ENCODE measurements at places on chromosomes 1 and 21. TPM values are rescaled to one million over a fixed set of nuclear protein-coding genes. Genes with fewer than 3 reads are reported as not detected.

Gene C1QA
- not detected for total RNA-seq

Gene EPB41
- 5.1 TPM for total RNA-seq

Gene TTC22
- not detected for total RNA-seq

Gene GOLT1A
- total RNA-seq, result 5.1 TPM

Gene NUDT4B
- 0.35 TPM for total RNA-seq

Gene SLC25A34
- total RNA-seq, result 0.31 TPM

Gene ZMPSTE24
- 37.7 TPM for total RNA-seq

Gene RAB3B
- 5.1 TPM for total RNA-seq

Gene SLC35F3
- total RNA-seq, result 5.8 TPM

Gene RABGAP1L
- total RNA-seq, result 5.1 TPM

Gene SEC16B
- total RNA-seq, result 0.94 TPM

Data from A549 treated with CORT108297 at 1 μM for 4 hours (cell line).